ENCODE measurements at places on chromosomes 16 and 17.

DNA sequence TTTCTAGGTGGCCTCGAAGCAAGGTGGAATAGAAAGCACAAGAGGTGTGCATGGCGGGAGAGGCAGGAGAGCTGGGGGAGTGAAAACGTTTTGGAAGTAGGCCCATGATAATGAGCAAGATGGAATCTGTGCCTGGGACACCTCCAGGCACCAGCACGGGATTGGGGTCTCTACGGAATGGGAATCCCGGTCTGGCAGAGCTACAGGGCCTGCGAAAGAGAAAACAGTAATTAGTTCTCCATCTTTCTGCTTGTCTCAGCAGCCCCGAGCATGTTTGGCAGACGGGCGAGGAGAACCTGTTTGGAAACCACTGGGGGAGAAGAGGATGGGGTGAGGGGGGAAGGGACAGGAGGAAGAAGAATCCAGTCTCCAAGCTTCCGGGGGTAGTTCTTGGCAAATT lies 258.7 kb downstream of the SOX9 start:
- no peak for DNase-seq

- DNase-seq: no peak
These were observed 3.1 kb downstream of the PLCG2 start for GRCh38 chr16:81782236-81782635.

- no peak for DNase-seq
These were observed 4.6 kb downstream of the GAN start for GRCh38 chr16:81319221-81319912.

DNA sequence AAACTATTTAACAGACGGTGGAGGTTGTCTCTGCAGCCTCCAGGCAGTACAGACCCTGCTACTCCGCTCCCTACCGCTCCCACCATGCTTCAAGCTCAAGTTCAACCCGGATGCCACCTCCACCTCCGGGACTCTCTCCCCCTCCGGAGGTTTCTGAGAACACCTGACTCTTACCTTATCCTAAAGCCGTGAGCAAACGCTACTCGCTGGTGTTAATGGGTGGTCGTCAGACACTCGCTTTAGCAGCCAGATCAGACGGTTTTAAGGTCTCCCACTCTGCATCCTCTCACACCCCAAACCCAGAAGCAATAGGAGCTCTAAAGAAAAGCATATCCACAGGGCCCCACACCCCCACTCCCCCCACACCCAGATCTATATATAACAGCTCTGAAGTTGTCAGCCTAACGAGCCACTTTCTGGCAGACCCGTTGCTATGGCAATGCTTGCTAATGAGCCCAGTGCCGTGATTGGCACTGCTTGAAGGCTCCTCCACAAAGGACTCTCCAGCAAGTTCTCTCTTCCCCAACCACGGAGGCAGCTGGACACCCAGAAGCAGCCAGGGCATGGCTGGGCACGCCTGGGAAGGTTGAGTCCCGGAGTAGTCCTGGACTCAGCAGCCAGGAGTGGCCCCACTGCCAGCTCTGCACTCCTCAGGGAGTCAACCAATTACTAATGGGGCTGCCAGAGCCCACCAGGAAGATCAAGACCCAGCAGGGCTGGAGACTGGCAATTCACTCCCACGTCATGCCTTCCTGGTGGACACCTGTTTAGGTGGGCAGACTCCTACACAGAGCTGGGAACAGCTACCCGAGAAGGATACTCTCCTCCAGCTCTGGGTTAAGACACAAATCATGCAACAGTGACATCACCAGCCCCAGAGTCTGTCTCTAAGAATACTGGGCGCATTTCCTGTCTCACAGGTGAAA lies 121.2 kb upstream of the RCVRN start:
- DNase-seq: no peak

GRCh38 chr16:85168732-85169256 lies 56.5 kb upstream of the CIBAR2 start:
- DNase-seq: no peak

DNA sequence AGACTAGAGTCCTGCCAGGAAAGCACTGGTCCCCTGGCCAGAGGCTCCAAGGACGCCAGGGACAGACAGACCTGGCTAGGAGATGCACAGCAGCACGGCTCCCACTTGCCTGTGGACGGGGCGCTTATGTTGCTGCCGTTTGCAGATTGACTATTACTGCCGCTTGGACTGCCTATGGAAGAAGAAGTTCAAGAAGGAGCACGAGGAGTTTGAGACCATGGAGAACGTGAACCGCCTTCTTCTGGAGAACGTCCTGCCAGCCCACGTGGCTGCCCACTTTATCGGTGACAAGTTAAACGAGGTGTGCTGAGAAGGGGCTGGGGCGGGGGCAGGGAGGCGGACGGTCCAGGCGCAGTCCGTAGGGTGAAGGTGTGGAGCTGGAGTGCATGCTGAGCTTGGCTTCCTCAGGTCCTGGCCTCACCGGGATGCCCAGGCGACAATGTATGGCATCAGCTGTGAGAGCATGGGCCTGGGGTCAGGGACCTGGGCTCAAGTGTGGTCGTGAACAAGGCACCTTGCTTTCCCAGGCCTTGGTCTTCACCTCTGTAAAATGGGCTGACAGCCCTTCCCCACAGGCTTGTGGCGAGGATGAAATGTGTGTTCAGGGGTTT lies 45.6 kb downstream of the ADCY7 start:
- no peak for DNase-seq

DNA sequence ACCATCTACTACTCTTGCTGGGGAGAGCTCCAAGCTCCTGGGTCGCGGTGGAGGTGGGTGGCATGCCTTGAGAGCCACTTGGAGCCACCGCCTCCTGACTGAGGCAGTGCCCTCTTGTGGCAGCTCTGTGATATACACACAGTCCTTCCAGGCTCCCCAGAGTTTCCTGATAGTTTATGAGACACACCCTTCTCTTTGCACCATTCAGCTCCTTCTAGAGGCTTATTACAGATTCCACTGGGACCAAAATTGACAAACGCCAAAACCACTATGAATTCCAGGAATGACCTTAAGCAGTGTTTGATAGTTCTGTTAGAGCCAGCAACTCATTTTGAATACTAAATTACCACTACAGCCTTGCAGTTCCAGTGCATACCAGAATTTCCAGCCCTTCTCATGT lies 170.1 kb upstream of the CDH13 start:
- peak; percentile 26 for DNase-seq

GRCh38 chr16:11896486-11897176 lies 19.1 kb downstream of the GSPT1 start:
- DNase-seq: no peak

DNA sequence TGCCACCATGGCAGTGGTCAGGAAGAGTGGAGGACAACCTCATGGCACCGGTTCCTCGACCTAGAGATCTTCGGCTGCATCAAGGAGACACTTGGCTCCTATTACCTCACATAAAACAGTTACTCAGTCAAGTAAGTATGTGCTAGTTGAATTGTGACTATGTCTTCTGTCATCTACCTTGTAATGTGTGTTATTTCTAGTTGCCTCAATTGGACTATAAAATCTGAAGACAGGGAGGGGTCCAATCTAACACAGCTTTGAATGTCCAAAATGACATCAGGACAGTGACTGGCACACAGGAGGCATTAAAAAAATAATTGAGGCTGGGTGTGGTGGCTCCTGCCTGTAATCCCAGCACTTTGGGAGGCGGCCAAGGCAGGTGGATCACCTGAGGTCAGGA lies 17.2 kb downstream of the C16orf86 start:
- no peak for DNase-seq

DNA sequence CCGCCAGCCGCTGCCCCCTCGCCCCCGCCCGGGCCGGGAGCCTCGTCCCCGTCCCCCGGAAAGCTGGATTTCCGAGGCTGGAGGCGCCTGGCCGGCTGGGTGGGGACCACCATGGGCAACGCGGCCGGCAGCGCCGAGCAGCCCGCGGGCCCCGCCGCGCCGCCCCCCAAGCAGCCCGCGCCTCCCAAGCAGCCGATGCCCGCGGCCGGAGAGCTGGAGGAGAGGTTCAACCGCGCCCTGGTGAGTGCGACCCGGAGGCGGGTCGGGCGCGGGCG lies 266 bp downstream of the FMNL1 start:
- no peak for DNase-seq

- no peak for DNase-seq
These were observed 14.8 kb downstream of the EFCAB5 start for GRCh38 chr17:29956225-29956624.

- no peak for DNase-seq
These were observed 62.5 kb downstream of the XPO6 start for GRCh38 chr16:28149011-28149888.

DNA sequence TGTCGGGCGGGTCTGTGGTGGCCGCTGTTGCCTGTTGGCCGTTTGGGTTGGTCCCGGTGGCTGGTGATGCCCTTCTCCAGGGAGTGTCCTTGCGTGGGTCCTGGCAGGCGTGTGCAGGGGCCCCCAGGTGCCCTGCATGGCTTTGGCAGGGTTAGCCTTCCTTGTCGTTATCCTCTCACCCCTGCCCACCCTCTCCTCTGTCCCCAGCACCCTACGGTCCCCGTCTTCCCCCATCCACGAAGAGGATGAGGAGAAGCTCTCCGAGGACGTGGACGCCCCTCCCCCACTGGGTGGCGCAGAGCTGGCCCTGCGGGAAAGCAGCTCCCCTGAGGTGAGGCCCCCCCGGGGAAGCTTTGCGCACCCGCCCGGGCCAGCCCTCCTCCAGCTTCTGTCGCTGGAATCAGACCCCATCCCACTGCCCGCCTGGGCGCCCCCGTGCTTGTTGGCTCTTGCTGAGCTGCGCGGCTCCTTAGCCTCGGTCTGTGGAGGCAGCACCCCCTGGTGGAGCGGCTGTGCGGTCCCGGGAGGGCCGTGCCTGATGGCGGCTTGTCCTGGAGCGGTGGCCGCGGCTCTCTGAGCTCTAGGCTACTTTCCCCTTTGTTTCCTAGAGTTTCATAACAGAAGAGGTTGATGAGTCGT lies 10.6 kb upstream of the NUDT16L1 start:
- DNase-seq: no peak

DNA sequence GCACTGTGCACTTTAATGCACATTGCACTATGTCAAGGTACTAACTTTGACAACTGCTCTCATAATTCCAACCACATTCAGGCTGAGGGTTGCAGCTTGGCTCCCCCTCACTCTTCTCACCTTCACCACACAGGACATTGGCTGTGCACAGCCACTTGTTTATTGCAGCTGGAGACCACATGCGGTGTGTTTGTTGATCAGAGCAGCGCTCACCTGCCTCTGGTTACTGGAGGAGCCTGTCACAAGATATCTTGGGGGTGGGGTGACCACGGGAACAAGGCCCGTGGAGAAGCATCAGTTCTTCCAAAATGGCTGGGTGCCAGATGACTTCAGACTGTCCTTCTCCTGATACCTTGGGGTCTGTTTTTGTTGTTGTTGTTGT lies 10.6 kb upstream of the CCL5 start:
- peak; percentile 27 for DNase-seq

DNA sequence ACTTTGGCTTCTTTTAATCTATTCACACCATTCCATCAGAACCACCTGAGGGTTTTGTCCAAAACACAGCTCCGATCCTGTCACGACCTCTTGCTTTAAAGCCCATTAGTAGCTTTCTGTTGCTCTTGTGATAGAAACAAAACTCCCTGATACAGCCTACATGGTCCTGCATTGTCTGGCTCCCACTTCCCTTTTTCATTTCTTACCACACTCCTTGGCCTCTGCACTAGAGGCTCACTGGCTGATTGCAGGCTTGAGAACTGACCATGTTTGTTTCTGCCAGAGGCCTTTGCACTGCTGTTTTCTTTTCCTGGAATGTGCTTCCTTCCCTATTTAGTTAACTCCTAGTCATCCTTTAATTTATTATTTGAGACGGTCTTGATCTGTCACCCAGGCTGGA lies 23.7 kb downstream of the IST1 start:
- no peak for DNase-seq

- no peak for DNase-seq
These were observed 24.3 kb downstream of the CD300A start for GRCh38 chr17:74490716-74491115.

- DNase-seq: no peak
These were observed 311.8 kb downstream of the CDH11 start for GRCh38 chr16:64809876-64810629.

Data from NCI-H187 (cell line).